IPS DF 19.7 (cell line): ENCODE measurements at places on chromosomes 5 and 9.

- DNase-seq: no peak
These were observed 4.1 kb upstream of the OLFM1 start for GRCh38 chr9:135083241-135083810.

GRCh38 chr9:34457266-34458012 is 931 bp downstream of the FAM219A start:
- DNase-seq: no peak

DNA sequence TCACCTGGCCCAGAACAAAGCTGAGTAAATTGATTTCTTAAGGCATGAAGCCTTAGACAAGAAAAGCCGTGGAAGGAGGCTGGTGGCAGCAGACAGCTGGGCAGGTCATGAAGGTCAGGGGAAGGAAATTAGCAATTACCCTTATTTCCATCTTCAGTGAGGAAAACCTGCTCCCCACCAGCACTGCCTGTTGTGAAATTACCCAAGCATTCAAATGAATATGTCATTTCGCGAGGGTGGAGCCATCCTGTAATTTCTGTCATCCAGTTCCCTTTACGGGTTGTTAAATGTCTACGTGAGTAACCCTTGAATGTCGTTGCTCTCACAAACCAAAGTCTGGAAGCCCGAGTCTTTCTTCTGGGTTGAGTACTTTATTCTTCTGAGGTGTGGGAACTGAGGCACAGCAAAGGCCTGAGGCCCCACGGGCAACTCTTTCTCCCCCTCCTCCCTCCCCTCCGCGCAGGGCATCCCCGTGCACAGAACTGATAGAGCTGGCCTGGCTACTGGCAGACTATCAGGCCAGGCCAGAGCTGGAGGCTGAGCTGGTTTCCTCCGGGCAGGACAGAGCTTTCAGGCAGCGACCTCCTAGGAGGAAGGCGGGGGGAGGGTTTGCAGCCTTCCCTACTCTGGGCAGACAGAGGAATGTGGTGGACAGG is 22.0 kb upstream of the AK3 start:
- no peak for DNase-seq

- no peak for DNase-seq
These were observed 1.3 kb upstream of the OR13J1 start for GRCh38 chr9:35871545-35871944.

DNA sequence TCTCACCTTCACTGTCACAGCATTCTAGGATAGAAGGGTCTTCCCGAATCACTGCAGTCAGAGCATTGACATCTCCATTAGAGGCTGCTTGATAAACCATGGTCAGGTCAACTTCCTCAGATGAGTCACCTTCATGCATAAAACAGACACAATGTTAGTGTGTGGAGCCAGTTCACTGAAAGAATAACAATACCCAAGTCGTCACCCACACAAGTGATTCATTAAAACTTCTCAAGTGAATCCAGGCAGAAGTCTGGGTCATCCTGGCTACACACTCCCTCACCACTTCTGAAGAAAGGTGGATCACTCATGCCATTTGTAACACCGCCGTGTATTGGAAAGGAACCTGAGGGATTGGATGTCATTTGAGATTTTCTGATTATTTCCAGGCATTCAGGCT is 49.6 kb downstream of the ANKRD55 start:
- DNase-seq: no peak

DNA sequence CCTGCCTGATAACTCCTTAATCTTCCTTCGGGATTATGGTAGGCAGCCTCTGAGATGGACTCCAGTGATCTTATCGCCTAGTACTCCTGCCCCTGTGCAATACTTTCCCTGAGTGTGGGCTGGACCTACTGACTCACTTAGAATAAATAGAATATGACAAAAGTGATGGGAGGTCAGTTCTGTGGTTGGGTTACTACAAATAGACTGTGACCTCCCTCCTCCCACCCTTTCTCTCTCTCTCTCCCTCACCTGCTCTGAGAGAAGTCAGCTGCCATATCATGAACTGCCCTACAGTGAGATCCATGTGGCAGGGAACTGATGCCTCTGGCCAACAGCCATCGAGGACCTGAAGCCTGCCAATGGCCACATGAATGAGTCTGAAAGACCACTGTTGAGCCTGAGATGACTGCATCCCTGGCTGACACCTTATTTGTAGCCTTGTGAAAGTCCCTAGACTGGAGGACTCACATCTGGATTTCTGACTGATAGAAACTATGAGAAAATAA is 31.7 kb downstream of the NRG2 start:
- DNase-seq: no peak

- DNase-seq: no peak
These were observed 50.6 kb downstream of the SIL1 start for GRCh38 chr5:139147483-139148087.

- no peak for DNase-seq
These were observed 24.5 kb downstream of the MRPS27 start for GRCh38 chr5:72295539-72295938.

- no peak for DNase-seq
These were observed 221.9 kb downstream of the SREK1 start for GRCh38 chr5:66365981-66366380.

DNA sequence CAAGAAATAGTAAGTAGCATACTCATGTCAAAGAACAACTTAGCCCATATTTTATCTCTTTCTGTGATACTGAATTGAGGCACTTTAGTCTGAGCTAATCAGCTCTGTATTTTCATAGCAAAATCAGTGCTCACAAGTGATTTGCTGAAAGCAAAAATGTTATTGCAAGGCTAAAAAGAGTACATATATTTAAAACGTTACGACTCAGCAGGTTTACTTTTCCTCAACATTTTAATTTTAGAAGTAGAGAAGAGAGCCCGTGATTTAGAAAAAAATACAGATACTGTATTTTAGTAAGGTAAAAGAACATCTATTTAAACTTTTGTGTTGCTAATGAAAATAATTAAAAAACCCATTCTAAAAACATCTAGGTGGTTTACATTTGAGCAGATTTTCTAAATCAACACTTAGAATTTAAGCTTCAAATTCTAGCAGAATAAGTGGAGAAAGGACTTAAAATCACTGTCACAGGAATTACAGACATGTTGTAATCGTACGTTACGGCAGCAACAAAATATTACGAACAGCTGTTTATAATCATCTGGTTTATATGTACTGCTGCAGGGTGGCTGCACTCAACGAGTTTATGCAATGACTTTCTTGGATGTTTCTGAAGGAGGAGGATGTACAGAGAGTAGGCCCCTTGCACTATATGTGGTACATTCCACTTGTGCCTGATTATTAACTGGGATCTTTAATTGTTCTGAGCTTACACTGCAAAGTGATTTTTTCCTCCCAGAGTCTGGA is 20.1 kb downstream of the SREK1 start:
- DNase-seq: no peak

GRCh38 chr5:115170134-115170928 is 623 bp upstream of the TRIM36 start:
- no peak for DNase-seq

- no peak for DNase-seq
These were observed 178.5 kb upstream of the PITX1 start for GRCh38 chr5:135212361-135213026.

DNA sequence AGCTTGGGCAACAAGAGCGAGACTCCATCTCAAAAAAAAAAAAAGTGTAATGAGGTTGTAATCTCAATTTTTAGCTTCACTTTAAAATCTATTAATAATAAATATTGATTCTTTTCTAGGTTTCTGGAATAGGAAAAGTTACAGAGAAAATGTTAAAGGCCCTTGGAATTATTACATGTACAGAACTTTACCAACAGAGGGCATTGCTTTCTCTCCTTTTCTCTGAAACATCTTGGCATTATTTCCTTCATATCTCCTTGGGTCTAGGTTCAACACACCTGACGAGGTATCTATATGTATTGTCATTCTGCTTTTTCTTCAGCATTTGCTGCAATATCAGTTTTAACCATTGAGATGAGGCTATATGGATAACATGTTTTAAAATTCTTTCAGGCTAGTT is 26.6 kb upstream of the ANKDD1B start:
- DNase-seq: no peak
